Caco-2 (cell line): ENCODE measurements at places on chromosomes 11 and 22. TPM values are rescaled to one million over a fixed set of nuclear protein-coding genes. Genes with fewer than 3 reads are reported as not detected.

Gene HBB
- not detected in 2 replicates for total RNA-seq

Gene P2RY6
- total RNA-seq: 48.4 and 55.7 TPM in 2 replicates

Gene TMEM191B
- 8.6 and 9.6 TPM in 2 replicates for total RNA-seq

Gene TUB
- not detected in 2 replicates for total RNA-seq

Gene ARRB1
- 115 and 116 TPM in 2 replicates for total RNA-seq

Gene BATF2
- total RNA-seq: 0.79 and 1.4 TPM in 2 replicates

DNA sequence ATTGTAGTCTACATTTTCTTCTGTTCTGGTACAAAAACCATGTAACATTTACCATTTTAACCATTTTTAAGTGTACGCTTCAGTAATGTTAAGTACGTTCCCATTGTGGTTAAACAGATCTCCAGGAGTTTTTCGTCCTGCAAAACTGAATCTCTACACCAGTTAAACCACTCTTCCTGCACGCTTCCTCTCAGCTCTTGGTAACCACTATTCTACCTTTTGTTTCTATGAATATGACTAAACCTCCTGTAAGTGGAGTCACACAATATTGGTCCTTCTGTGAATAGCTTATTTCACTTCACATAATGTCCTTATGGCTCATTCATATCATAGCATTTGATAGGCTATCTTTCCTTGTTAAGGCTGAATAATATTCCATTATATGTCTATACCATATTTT lies 7.1 kb upstream of the EXT2 start:
- no peak overlapping the region for H3K4me3 ChIP-seq
- H3K27me3 ChIP-seq: no peaks in the 10 kb centered on the region
- peaks cover 12% of the 10 kb centered on the region for H3K4me1 ChIP-seq

DNA sequence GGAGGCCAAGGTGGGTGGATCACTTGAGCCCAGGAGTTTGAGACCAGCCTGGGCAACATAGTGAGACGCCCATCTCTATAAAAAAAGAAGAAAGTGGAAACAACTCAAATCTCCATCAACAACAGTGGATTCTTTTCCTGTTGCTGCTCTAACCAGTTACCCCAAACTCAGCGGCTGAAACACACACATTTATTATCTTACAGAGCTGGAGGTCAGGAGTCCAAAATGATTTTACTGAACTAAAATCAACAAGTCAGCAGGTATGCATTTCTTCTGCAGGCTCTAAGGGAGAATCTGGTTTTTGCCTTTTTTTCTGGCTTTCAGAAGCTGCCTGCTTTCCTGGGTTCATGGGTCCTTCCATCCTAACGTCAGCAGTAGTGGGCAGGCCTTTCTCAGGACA lies 11.7 kb upstream of the GCAT start:
- no peaks in the 10 kb centered on the region for H3K27me3 ChIP-seq
- H3K36me3 ChIP-seq: no peaks in the 10 kb centered on the region

DNA sequence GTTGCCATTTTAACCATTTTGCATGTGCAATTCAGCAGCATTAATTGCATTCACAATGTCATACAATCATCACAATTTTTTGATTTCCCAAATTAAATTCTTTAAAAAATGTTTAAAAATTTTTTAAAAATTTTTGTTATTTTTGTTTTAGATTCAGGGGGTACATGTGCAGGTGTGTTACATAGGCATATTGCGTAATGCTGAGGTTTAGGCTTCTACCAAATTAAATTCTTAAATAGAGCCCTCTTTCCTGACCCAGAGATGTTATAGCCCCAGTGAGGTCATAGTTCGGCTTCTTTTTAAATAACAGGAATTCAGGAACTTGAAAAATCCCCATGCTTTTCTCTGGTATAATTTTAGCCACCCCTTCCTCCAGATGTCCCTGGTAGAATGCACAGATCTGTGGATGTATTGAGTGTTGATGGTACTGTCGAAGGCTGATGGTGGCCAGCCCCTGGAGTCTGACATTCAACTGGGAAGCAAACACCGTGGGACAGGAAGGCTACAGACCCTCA lies 11.3 kb upstream of the AMPD3 start:
- H3K4me3 ChIP-seq: no peak overlapping the region
- H3K27me3 ChIP-seq: no peaks in the 10 kb centered on the region
- H3K36me3 ChIP-seq: no peaks in the 10 kb centered on the region
- DNase-seq: no peak

GRCh38 chr11:8941341-8942103 lies 1.3 kb downstream of the ASCL3 start:
- no peaks in the 10 kb centered on the region for H3K36me3 ChIP-seq
- H3K4me3 ChIP-seq: no peak overlapping the region
- H3K27me3 ChIP-seq: no peaks in the 10 kb centered on the region; the same call in 1 of the 2 replicates
- no peaks in the 10 kb centered on the region for H3K4me1 ChIP-seq

DNA sequence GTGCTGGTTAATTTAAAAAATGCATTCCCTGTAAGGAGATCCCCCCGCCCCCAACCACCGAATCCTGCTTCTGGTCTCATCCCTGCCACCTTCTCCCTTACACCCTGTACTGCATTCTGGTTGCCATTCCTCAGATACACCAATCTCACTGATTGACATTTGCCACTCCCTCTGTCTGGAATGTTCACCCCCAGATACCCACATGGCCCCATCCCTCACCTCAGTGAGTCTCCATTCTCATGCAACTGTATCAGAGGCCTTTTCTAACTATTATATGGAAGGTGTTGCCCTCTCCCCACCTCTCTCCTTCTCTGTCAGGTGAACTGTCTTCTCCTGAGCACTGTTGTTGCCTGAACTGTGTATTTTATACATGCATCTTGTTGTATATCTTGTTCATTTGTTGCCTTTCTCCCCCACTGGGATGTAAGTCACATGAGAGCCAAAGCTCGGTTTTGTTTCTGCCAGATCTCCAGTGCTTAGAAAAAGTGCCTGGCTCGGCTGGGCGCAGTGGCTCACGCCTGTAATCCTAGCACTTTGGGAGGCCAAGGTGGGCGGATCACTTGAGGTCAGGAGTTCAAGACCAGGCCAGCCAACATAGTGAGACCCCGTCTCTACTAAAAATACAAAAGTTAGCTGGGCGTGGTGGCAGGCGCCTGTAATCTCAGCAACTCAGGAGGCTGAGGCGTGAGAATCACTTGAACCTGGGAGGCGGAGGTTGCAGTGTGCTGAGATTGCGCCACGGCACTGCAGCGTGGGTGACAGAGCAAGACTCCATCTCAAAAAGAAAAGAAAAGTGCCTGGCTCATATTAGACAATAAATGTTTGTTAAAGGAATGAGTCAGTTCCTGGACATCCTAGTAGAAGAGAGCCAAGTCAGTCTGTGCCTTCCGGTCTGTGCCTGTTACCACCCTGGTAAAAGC lies 61.0 kb downstream of the TNRC6B start:
- H3K4me1 ChIP-seq: no peaks in the 10 kb centered on the region; the same call in 1 of the 2 replicates
- H3K36me3 ChIP-seq: no peaks in the 10 kb centered on the region
- no peaks in the 10 kb centered on the region for H3K27me3 ChIP-seq
- H3K4me3 ChIP-seq: no peak overlapping the region

DNA sequence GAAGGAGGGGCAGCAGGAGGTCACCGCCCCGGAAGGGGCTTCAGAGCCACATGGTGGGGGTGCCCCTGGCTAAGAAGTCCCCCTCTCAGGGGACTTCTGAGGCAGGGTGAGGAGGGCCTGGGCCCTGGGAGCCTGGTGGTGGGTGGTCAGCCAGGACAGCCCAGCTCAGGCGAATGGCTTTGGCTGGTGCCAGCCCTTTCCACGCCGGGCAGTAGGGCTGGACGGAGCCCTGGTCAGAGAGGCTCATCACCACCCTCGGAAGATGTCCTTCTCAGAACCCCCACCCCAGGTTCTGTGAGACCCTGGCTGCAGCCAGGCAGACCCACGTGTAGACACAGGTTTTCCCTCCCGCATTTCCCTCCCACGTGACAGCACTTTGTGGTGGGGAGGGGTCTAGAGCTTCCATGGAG lies 35.9 kb downstream of the OSBPL5 start:
- H3K36me3 ChIP-seq: no peaks in the 10 kb centered on the region
- no peak for DNase-seq
- no peaks in the 10 kb centered on the region for H3K27me3 ChIP-seq
- no peak overlapping the region for H3K4me3 ChIP-seq
- H3K27ac ChIP-seq: no peak overlapping the region

DNA sequence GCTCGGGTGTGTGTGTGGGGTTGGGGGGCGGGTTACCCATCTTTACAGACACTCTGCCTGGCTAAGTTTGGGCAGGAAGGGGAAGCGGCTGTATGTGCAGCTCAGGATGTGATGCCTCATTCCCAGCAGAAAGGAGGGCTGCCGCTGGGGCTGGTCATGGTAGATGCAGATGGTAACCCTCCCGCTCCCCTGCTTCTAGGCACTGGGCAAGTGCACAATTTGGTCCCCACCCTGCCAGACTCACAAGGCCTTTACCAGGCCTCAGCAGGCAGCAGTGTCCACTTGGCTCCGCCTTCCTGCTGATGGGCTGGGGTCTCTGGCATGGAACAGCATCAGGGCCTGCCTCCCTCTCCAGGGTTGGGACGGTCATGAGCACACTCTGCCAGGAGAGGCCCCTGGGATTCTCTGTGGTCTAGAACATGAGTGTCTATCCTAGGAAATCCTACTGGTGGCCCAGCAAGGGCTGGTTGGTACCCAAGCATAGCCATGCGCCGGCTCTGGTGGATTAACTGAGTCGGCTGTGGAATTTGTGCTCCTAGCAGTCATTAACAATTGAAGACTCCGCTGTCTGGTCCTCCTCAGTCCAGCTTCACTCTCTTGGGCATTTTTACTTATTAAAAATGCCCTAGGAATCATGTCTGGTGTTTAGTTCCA lies 4.2 kb downstream of the LMO1 start:
- peaks cover 2% of the 10 kb centered on the region for H3K27me3 ChIP-seq
- no peaks in the 10 kb centered on the region for H3K4me1 ChIP-seq
- H3K36me3 ChIP-seq: no peaks in the 10 kb centered on the region
- H3K4me3 ChIP-seq: no peak overlapping the region
- peak; percentile 21 for DNase-seq

DNA sequence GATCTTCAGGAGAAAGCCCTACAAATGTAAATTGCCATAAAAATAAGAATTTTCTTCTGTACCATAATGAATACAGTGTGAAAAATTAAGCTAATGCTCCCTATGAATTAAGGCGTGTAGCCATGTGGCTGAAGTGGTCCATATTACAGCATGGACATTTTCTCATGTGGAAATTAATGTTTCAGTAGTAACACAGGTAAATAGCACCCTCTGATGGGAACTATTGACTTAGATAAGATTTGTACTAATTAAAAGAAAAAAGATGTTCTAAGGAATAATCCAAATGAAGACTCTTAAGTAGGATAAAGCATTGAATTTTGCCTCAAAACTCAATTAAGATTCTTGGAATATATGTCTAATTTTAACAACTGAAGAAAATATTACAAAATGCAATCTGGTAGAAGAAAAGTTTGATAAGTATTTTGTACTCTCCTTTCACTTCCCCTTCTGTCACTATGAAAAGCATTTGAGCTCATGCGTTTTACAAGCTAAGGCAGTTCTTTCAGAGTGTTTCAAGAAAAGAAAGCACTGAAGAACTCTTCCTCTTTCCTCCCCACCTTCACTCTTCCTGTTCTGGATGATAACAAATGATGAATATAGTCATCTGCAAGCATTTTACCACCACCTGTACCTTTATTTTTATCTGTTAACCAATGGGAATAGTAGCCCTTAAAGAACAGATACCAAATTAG lies 9.9 kb upstream of the OR8D2 start:
- DNase-seq: no peak
- no peaks in the 10 kb centered on the region for H3K36me3 ChIP-seq
- no peaks in the 10 kb centered on the region for H3K27me3 ChIP-seq
- no peak overlapping the region for H3K27ac ChIP-seq
- no peak overlapping the region for H3K4me3 ChIP-seq

DNA sequence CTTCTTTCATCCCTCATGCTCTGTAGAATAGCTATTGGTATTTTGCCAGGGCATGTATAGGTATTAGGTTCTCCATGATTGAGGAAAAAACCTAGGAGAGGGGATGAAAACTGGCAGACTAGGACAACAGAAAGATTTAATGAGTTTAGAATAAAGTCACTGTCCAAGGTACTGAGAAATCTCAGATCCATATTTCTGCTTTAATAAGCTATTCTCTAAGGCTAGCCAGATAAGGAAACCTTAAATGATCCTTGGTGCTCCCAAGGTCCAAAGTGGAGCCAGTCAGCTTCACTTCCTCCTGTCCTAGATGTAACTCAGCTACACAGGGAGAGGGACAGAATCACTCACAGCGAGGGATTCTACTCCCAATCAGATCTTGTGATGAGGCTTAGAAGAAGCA lies 13.7 kb upstream of the CSNK2A3 start:
- DNase-seq: no peak
- H3K4me3 ChIP-seq: no peak overlapping the region
- H3K27me3 ChIP-seq: 0 out of 2 replicates have a peak, but pooled peaks cover under 1% of the 10 kb centered on the region
- H3K4me1 ChIP-seq: no peaks in the 10 kb centered on the region
- no peak overlapping the region for H3K27ac ChIP-seq

- H3K4me1 ChIP-seq: peaks cover 68% of the 10 kb centered on the region
- peaks cover 3% of the 10 kb centered on the region for H3K36me3 ChIP-seq
- H3K27me3 ChIP-seq: no peaks in the 10 kb centered on the region
Observed at GRCh38 chr11:119709638-119710346, 19.2 kb downstream of the NECTIN1 start.

DNA sequence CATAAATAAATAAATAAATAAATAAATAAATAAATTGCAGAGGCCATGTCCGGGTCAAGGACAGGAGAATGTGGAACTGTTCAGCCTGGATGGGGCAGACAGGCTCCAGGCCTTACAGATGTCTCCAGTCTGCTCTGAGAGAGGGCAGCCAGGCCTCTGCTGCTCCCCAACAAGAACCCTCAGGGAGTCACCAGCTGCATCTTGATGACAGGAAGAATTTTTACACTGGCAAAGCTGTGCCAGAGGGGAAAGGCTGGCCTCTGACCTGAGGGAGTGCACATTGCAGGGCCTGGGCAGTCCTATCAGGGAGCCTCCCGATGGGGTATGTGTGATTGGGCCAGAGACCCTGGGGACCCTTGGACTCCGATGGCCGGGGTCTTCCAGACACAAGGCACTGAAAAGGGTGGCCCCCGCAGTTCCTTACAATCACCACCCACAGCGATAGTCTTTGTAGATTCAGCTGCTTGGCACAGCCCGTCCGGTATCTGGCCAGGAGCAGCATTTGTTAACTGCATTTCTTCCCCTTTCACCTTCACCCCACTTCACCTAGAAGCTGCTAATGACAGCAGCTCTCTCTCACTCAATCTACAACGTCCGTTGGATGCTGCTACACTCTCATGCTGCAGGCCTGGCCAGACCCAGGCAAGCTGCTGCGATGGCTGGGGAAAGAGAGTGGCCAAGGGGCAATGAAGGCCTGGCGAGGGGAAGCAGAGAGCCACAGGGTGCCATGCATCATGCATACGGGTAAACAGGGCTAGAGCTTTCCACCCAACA lies 8.1 kb downstream of the MOGAT2 start:
- DNase-seq: no peak
- H3K4me1 ChIP-seq: peaks cover 20% of the 10 kb centered on the region
- no peaks in the 10 kb centered on the region for H3K36me3 ChIP-seq
- H3K27me3 ChIP-seq: no peaks in the 10 kb centered on the region

- H3K27ac ChIP-seq: peak overlapping the region; percentile 7
- no peak for DNase-seq
Observed at GRCh38 chr22:25447067-25447685, 117.3 kb upstream of the GRK3 start.
